ENCODE measurements at places on chromosomes 11 and 22. TPM values are rescaled to one million over a fixed set of nuclear protein-coding genes. Genes with fewer than 3 reads are reported as not detected.

- DNase-seq: no peak
These were observed 1348.2 kb upstream of the RAG2 start for GRCh38 chr11:37946155-37946766.

Gene CSF2RB
- not detected for polyA plus RNA-seq

Gene YAP1
- 36.4 TPM for polyA plus RNA-seq

- DNase-seq: peak; percentile 67
These were observed 35.8 kb downstream of the MAML2 start for GRCh38 chr11:96306933-96307775.

DNA sequence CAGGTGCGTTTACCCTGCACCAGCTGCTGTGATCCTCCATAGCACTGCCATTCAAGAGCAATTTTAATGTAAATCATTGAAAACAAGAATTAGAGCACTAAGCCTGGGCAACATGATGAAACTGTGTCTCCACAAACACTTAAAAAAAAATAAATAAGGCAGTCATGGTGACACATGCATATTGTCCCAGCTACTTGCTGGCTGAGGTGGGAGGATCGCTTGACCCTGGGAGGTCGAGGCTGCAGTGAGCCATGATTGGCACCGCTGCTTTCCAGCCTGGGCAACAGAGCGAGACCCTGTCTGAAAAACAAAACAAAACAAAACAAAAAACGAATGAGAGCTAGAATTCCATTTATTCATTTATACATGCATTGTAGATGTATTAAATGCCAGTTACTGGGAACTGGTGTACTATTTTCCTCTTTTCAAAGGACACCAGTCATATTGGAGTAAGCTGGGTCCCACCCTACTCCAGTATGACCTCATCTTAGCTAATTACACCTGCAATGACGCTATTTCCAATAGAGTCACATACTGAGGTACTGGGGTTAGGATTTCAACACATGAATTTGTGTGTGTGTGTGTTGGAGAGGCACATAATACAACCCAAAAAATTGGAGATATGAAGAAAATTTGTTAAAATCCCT is 101.9 kb downstream of the MICAL2 start:
- no peak for DNase-seq

GRCh38 chr11:35335226-35335625 is 84.1 kb downstream of the SLC1A2 start:
- no peak for DNase-seq

GRCh38 chr22:28358312-28358711 is 321.3 kb downstream of the TTC28 start:
- DNase-seq: no peak

Gene NOX4
- not detected for polyA plus RNA-seq

Gene CBLIF
- polyA plus RNA-seq: not detected

GRCh38 chr22:36299911-36300310 is 47.0 kb downstream of the APOL1 start:
- DNase-seq: no peak

- DNase-seq: no peak
These were observed 69.1 kb upstream of the EP300 start for GRCh38 chr22:41023299-41023623.

DNA sequence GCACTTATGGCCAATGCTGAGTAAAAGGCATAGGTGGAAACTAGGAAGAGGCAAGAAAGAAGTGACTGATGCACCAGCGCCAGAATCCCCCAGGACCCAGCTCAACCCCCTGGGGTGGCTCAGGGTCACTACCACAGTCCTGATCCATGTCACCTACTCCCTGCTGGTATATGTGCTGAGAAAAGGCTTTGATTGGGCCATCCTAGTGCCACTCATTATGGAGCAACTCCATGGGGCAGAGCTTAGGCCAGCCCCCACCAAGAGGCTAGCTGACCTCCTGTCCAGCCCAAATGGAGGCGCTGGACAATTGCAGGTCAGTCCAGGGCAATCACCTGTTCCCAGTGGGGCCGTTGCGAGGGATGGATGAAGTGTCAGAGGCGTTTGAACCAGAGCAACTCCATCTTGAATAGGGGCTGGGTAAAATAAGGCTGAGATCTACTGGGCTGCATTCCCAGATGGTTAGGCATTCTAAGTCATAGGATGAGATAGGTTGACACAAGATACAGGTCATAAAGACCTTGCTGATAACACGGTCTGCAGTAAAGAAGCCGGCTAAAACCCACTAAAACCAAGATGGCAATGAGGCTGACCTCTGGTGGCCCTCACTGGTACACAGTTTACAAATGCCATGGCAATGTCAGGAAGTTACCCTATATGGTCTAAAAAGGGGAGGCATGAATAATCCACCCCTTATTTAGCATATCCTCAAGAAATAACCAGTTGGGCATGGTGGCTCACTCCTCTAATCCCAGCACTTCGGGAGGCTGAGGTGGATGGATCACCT is 20.6 kb upstream of the DAGLA start:
- DNase-seq: peak; percentile 35

Gene B4GALNT4
- 27.5 TPM for polyA plus RNA-seq

DNA sequence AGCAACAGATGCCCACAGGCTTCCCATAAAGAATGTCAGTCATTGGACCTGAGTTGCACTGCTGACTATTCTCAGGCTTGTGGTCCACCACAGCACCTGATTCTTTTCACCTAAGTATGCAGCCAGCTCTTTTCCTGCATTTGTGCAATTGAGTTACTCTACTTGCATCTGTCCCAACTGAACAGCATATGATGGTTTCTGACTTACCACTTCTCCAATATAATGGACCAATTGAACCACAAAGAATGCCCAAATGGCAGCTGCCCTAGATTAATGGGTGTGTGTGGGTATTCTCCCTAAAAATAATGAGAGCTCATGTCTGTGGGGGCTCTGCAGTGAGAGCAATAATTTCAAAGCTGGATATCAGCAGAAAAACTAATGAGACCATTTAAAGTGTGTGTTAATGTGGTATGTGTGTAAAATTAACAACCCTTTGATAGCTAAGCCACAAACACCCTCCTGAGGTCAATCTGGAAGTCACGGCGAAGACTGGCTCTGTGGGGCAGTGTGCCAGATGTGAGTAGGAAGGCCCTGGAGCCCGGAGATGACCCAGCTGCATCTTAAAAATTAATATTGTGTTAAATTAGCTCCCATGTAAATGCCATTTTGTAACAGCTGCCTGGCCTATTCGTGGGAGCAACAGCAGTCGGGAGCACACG is 43.8 kb downstream of the SC5D start:
- no peak for DNase-seq

Gene OR4A16
- not detected for polyA plus RNA-seq

Gene SCO2
- 2.3 TPM for polyA plus RNA-seq

Gene MMP7
- 8.9 TPM for polyA plus RNA-seq

- no peak for DNase-seq
These were observed 76.0 kb downstream of the MRTFA start for GRCh38 chr22:40560551-40560950.

DNA sequence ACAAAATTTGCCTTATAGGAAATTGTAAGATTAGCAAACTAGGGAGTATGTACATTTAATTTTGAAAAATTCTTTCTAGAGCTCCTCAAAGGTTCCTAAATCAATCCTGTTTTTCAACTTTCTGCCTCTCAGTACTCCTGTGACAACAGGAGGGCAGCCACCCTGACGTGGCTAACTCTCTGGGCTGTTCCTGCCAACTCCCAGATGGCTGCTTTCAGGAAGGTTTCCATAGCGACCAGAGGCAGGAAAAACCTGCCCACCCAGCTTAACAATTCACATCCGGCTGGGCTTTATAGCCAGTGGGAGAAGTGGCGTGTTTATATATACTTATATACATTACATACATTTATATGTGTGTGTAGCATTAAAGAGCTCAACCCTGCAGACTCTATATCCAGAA is 26.5 kb downstream of the SGSM3 start:
- DNase-seq: no peak
